ENCODE measurements at places on chromosomes 13 and 19.

GRCh38 chr13:36067746-36068381 is 63.3 kb downstream of the DCLK1 start:
- no peak for DNase-seq

GRCh38 chr19:36139473-36140303 is at the start of gene CAPNS1:
TSS of gene CAPNS1 (plus strand) at chr19:36140066. CDS start at chr19:36141012, 946 bp downstream.
- peak; percentile 93 for DNase-seq

GRCh38 chr19:15508035-15508710 is at the start of gene CYP4F22:
TSS of gene CYP4F22 (plus strand) at chr19:15508525. CDS start at chr19:15525337, 16,812 bp downstream.
- no peak for DNase-seq

GRCh38 chr19:30390356-30390988 is 18.3 kb downstream of the ZNF536 start:
- DNase-seq, result no peak

DNA sequence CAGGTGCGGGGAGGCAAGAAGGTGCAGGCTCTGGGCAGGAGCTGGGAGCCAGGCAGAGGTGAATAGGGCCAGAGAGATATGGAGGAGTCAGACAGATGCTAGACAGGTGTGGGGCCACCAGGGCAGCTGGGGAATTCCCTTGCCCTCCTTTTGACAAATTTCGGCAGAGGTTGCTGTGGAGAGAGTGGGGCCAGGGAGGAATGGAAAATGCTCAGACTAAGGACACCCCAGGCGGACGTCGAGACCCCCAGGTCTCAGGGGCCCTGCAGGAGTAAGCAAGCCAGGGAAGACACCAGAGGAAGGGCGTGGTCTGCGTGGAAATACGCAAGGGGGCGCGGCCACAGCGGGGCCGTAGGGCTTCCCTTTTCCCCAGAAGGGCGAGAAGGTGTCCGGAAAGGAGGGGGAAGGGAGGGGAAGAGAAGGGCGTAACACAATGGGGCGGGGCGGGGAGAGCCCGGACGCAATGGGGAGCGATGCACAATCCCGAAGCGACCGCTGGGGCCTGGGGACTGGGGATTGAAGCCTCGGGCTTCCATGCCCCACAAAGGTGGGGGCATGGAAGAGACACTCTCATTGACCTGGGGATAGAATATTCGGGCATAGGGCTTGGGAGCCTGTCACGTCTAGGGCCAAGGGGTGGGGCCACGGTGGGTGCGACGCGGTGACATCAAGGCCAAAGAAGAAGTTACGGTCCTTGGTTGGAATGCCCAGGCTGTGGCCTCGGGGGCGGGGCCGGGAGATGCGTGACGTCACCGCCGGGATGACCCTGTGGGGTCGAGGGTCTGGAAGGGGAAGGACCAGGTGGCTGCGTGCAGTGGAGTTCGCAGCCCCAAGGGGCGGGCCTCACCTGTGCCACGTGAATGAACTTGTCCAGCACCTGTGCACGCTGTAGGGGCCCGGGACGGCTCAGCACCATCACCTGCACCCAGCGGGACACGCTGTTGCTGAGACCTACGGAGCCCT is 8.2 kb downstream of the RASGRP4 start:
- peak; percentile 92 for DNase-seq

- DNase-seq, result no peak
These were observed 68.5 kb upstream of the GTF3A start for GRCh38 chr13:27355894-27356293.

GRCh38 chr19:23160766-23161165 is 43.9 kb downstream of the ZNF730 start:
- DNase-seq, result no peak

DNA sequence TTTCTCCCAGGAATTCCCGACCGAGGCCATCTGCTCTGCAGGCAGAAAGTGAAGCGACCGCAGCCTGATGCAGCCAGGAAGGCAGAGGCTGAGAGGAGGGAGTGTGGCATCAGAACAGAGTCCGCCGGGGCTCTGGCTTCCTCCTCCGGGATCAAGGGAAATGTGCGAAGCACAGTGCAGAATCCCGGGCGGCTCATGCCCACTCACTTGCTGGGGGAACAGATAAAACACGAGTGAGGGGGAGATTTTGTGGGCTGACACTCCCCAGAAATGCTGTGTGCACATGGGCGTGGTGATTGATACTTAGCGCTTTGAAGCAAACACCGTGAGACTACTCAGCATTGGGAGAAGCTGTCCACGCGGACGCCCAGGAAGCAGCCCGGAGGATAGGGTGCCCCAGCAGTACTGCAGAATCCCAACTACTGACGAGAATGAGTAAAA is 75.3 kb upstream of the POMP start:
- DNase-seq, result no peak

DNA sequence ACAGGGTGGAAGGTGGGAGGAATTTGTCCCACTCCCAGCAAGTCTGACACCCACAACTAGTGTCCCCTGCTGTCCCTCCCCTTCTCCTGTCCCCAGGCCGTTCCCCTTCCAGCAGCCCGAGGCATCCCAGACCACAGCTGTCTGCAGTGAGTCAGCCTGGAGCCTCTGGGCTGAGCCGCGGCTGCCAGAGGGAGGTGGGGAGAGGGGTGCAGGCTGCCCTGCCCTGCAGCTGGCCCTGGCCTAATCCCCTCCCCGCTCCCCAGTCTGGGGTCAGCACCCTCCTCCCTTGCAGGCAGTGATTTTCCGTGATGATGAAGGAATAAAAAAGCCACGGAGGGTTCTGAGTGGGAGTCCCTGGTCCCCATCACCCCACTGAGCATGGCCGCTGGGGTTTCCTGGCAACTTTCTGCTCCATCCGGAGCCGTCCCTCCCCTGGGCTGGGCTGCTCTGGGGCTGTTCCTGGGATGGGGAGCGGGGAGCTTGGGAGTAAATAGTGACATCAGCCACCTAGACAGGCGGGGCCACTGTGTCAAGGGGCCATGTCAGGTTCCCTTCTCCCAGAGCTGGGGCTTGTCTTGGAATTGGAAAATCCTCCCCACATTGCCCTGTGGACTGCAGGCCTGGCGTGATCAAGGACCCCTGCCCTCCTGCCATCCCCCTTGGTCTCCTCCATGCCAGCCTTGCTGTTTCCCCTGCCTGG is 16.8 kb downstream of the SPC24 start:
- no peak for DNase-seq

- DNase-seq, result no peak
These were observed 865 bp downstream of the ZNF382 start for GRCh38 chr19:36605877-36606478.

GRCh38 chr13:56349866-56350265 is 790.9 kb upstream of the PRR20A start:
- no peak for DNase-seq

DNA sequence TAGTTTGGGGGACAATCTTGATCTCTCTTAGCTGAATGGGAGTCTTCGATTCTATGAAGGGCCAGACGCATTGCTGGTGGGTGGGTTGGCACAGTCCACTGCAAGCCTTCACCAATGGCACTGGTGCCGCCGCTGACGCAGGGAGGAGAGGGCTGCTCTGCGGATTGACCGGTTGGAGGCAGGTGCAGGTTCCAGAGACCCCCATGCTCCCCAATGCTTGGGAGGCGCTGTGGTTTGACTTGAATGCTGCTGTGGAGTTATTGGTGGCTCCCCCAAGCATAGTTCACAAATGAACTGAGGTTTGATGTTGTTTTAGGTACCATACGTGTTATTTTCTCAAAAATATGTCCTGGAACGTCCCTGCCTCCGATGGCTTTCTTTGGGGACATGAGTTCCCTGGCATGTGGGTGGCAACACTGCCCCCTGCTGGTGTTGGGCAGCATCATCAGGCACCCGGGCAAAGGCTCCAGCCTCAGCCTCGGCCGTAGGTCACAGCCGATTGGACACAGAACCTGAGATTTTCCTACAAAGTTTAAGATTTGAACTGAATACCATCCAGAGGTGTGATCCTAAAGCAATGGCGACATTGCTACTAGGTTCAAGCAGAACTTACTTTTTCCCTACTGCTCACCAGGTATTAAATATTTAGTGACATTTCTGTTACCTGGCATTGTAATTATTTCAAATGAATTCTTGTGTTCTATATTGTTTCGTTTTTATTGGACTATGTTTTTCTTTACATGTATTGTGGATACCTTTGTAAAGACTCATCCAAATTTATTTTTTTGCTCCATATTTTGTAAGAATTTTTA is 95.5 kb downstream of the ANKRD10 start:
- peak; percentile 68 for DNase-seq

DNA sequence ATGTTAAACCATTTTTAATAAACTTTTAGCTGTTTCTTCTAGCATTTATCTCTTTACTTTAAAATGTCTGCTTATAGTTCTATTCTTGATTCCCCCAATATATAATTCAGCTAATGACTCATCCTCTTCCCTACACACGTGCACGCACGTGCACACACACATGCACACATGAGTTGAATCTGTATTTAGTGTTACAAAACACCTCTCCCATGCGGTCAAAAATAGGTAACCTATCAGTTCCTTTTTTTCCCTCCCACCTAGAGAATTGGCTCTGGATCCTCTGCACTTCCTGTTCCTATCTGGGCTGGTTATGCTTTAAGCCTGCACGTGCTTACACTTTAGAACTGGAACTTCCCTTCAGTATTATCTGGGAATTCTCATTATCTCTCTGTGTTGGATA is 144.1 kb downstream of the PAN3 start:
- DNase-seq, result no peak

GRCh38 chr13:78133511-78133910 is 214.9 kb upstream of the EDNRB start:
- DNase-seq, result no peak

- no peak for DNase-seq
These were observed 120.1 kb downstream of the KCTD15 start for GRCh38 chr19:33916792-33917191.
